GM12865 (cell line): ENCODE measurements at places on chromosomes 5 and 9.

DNA sequence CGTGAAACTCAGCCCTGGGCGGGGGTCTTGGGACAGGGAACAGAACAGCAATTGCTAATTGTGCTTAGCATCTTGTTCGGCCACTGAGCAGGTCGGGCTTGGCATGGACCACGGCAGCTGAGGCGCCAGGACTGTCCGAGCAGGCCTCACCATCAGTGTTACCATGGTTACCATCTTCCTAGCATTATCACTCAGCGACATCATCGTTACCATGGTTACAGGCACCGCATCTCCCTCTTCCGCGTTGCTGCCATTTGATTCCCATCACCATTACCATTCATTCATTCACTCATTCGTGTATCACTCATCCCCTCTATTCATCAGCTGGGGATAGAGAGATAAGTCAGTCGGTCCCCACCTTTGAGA, 81.0 kb upstream of the ZBTB43 start:
- peak; percentile 24 for DNase-seq

DNA sequence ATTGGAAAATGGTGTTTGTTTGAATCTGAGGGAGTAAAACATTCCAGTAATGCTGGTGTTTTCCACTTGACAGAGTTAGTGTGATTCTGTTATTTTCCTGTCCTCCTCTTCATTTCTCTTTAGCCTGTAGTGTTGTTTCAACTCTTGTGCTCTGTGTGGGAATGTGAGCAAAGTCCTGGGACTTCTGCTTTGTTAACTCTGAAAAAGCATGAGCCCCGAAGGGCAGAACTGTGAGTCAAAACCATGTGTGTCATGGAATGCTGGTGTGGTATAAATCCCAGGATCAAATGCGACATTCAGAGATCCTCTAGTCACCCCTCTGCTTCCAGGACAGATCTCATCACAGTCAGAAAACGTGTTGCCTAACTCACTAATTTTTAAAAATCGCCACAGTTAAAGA, 8.9 kb downstream of the F2R start:
- no peak for DNase-seq

DNA sequence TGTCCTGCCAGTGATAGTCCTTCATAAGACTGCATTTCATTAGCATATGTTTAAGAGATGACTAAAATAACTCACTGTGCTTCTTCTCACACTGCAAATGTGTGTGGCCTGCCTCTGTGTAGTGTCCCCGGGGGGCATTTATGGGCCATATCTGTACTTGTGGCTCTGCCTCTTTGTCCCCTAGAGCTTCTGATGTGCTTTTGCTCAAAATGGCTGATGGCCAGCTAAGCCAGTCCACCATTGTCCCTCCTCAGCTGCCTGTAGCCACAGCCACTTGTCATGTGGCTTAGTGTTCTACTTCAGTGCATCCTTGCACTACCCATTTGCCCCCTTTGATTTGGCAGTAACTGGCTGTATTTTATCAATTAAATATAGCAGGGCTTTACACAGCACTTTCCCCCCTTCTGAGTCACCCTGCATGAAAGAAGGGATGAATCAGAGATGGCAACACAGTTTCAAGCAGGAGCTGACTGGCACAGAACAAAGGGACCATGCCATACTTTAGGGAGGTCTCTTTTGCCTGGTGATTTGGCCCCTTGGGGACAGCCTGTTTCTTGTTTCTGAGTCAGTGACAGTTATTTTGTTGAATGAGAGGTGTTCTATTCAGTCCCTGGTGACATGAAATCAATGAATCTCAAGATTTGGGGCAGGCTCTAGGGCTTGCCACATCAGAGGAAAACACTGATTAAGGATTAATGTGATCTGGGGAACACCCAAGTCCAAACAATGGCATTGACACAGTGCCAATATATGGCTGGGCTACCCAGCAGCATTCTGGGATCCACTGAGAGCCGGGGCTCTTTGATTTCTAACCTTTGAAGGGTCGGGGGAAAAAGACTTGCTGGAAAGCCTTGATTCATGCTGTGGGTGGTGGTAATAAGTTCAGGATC, 245.5 kb downstream of the SMARCA2 start:
- DNase-seq = no peak

DNA sequence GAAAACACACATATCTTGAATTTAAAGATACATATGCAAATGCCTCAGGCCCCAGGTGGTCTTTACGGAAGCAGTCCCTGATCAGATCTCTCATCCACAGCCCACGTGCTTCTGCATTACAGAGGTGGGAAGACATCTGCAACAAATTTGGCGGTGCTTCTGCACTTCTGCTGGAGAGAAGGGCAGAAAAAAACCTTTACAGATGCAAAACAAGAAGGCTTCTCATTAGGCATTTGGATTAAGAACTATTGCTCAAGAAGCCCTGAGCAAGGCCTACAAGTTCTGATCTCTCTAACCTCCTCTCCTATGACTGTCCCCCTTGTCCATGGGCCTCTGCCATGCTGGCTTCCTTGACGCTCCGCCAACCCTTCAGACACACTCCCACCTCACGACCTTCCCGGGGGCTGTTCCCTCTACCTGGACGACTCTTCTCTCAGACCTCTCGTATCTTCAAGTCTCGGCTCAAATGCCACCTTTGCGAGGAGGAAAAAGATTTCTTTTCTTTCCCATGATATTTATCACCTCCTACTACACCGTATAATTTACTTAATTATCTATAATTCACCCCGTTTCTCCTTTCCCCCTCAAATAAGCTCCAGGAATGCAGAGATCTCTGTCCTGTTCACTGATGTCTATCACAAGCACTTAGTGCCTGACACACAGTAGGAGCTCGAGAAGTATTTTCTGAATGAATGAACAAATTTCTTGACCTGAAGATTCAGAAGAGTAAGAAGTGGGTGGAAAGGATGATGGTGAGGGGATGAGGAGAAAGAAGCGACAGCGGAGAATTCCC, 1.1 kb downstream of the MTMR12 start:
- DNase-seq = peak; percentile 46

DNA sequence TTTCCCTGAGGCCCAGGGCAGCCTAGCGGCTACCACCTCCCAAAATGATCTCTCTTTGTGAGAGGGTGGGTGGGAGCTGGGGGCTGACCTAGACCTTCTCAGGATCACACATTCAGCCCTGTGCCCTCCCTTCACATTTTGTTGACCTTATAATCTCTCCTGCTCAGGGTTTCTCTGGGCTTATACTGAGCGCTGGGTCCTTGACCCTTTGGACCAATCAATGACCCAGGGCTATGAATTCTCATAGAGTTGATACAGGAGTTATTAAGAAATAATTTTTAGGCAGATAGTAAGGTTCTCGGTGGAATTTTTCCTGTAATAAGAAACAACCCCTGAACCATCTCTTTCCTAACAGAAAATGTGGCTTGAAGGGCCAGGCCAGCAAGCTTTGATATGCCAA, 22.0 kb downstream of the GLRX start:
- no peak for DNase-seq

GRCh38 chr5:155794795-155795194, 532.2 kb upstream of the SGCD start:
- no peak for DNase-seq

DNA sequence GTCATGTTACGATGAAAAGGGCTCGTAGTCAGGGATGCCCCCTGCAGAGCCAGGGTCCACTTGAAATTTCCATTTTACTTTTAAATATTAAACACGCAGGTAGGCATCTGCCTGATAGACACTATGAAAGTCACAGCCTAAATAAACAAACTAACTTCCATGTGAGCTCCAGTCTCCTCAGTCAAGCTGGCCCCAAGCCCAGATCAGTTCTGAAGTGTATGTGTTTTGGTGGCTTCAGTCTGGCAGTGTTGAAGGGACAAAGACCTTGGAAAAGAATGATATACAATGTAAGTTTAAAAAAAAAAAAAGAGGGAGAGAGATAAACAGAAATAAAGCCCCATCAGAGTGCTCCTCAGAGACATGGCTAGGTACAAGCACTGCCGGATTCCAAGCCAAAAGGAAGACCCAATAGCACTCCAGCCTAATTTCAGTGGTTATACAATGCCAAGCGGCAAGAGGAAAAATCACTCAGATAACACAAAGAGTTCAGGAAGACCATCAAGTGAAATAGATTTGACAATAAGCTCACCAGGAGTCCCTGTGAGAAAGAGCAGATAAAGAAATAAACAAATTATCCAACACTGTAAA, 181.0 kb downstream of the BNC2 start:
- DNase-seq = no peak

- DNase-seq = peak; percentile 55
Observed at GRCh38 chr5:107517185-107518033, 153.3 kb downstream of the EFNA5 start.

- DNase-seq = no peak
Observed at GRCh38 chr5:145072889-145073288, 762.3 kb downstream of the PRELID2 start.

- DNase-seq = no peak
Observed at GRCh38 chr5:23507278-23507685, at the start of gene PRDM9. TSS of gene PRDM9 (plus strand) at chr5:23507609. CDS start at chr5:23509034, 1,425 bp downstream.

GRCh38 chr5:14186059-14186830, 43.1 kb downstream of the TRIO start:
- DNase-seq = no peak

- peak; percentile 71 for DNase-seq
Observed at GRCh38 chr5:132883261-132883834, 9.9 kb downstream of the LEAP2 start.

DNA sequence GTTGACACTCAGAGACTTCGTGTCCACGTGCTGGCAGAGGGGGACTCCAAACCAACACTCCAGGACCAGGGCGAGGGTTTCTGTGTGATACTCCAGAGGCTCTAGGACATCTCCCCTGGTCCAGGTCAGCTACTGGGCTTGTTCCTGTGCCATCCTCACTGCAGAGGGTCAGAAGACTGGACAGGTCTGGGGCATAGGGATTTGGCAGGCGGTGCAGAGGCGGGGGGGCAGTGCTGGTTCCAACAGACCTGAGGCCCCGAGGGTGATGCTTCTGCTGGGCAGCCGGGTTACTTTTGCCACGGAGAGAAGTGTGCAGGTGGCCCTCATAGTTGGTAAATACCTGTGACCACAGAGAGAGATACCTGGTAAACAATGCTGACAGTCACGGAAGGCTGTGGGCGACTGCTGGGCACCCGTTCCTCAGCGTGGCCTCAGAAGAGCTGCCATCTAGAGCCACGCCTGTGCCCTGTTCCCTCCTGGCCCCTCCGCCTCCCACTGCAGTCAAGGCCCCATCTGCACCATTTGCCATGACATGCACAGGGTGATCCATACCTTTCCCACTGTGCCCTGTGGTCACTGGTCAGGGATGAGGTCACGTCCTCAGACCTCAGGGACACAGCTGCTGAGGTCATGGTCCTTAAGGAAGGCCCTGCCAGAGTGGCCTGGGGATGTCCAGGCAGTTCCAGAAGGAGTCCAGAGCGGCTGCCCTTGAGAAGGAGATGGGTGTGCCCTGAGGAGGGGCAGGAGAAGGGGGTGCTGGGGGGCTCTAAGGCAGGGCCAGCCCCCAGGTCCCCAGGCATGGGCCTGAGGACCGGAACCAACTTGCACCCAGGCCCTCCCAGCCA, 30.0 kb downstream of the TRIP13 start:
- no peak for DNase-seq

GRCh38 chr5:36530215-36530614, 76.2 kb upstream of the SLC1A3 start:
- DNase-seq = no peak

- DNase-seq = no peak
Observed at GRCh38 chr9:98040212-98040611, 16.3 kb upstream of the NANS start.

GRCh38 chr9:118652258-118652657, 717.0 kb downstream of the BRINP1 start:
- no peak for DNase-seq
